ENCODE measurements at places on chromosomes 16 and 17. TPM values are rescaled to one million over a fixed set of nuclear protein-coding genes. Genes with fewer than 3 reads are reported as not detected.

- DNase-seq, result peak; percentile 77
Observed at GRCh38 chr17:67779098-67779672, 46.1 kb upstream of the BPTF start.

DNA sequence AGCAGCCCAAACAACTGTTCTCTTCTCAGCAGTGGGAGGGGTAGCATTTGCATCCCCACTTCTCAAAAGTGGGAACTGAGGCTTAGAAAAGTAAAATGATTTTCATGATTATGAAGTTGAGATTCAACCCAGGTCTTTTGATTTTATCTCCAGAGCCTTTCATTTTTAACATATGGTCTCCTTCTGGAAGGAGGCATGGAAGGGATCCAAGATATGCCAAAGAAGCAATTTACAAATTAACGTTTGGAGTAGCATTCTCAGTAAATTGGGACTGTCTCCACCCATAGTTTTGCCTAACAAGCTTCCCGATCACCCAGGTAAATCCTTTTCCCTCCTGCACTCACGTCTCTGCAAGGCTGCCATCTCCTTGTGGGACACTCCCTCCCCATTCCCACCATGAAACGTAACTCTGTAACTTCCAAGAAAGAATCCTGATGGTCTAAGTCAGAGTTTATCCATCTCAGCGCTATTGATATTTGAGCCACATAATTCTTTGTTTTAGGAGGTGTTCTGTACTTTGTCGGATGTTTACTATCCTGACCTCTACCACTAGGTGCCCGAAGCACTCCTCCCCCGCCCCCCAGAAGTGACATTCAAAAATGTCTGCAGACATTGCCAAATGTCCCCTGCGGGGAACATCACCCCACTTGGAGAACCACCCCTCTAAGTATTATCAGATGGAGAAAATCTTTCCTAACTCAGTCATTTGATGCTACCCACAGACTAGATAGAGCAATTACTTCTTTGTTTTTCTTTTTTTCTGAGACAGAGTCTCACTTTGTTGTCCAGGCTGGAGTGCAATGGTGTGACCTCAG lies 32.9 kb upstream of the NFAT5 start:
- no peak for DNase-seq

DNA sequence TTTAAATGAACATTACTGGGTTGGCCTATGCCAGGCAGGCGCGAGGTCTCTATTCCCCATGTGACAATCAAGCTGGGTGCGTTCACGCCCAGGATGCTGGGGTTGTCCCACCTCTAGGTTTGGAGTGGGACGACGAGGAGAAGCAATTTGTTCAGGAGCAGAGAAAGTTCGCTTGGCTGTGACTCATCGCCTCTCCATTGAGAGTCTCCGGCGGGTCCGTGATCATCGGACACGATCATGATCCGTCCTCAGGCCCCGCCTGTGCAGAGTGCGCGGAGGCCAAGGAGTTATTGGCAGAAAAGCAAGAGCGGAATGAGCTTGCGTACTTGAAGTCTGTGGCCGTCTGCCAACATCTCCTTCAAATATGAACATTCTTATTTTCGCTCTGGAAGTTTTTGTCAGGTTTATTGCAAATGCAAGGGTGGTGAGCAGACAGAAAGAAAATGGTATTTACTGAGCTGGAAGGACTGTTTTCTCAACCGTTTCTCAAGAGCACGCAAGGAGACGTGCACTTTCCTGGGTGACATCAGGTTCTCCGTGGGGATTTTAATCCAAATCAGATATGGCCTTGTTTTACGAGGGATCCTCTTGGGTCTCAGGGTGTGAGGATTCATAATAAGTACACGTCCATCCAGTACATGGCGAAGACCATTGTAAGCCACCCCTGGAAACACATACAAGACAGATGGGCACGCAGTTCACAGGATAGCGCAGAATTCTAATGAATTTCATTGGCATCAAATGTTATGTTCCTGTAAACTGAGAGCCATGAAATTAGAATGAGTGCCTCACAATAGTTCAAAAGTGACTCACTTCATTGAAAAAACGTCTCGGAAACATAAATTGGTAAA lies 70.1 kb upstream of the CREBBP start:
- peak; percentile 82 for DNase-seq

DNA sequence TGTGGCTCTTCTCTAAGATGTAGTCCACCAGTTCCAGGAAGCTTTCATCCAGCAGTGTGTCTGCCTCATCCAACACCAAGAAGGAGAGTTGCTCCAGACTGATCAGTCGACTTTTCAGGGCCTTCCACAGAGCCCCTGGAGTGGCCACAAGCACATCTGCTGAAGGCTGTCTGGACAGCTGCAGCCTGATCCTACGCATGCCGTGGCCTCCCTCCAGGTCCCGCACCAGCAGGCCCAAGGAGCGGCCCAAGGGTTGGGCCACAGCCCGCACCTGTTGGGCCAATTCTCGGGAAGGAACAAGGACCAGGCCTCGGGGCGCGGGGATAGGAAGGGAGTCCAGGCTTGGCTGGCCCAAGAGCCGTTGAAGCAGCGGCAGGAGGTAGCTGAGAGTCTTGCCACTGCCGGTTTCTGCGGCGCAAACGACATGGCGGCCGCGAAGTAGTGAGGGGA lies 729 bp downstream of the DDX28 start:
- no peak for DNase-seq

DNA sequence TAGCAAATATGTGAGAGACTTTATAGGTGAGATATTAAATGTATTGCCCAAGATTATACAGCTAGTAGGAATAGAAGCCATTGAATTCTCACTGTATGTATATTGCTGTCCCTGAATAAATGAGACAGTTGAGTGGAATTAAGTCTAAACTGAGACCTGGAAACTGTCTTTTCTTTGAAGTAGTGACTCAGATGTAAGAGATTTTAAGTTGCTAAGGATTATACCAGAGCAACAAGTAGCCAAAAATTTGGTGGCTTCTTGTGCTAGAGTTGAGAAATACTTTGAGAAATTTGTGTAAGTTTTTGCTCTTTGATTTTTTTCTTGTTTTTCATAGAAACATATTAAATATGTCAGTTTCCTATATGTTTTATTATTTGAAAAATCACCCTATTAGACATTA lies 58.7 kb downstream of the TANC2 start:
- DNase-seq, result no peak

DNA sequence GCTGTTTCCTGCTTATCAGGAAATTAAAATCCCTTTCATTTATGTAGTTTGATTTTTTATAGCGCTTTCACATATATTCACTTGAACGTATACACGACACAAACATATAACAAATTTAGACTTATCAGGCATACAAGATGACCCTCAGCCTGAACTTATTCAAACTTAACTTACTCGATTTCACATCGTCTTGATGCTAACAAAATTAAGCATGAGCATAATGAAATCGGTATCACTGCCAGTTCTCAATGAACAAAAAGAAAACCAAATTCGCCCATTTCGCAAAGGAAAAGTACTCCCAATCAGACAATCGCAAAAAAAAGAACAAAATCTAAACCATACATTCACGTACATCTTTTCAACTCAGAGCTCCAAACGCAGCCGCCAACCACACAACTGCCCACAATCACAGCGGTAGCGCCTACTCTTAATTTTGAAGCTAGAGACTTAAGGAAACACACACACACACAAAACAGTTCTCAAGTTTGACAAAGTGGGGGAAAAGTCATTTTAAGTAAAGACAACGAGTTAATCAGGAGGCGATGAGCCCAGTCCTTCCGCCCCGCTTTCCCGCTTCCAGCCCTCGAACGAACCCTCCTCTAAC lies 1.1 kb downstream of the GJC1 start:
- no peak for DNase-seq

DNA sequence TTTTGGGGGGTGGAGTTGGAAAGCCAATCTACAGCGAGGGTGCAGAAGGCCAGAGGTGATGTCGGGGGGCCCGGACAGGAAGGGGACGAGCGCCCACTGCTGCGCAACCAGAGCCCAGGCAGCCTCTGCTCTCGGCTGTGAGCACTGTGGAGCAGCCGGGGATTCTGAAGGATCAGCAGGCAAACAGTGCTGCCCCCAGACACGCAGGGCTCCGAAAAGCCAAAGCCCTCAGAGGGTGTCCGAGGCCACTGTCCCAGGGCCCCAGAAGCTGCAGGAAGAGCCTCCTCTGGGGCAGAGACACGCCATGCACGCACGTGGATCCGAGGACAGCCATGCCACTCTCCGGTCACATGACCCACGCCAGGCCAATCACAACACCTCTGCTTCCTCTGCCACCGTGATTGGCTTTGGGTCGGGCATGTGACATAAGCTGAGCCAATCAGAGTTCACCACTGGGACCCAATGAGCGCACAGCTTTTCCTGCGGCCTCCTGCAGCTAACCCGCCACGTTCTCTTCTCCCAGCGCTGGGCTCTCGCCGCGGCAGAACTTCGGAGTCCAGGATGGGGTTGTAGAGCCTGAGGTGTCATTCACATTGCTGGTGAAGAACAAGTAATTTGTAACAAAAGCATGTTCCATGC lies 40.7 kb downstream of the ACTG1 start:
- DNase-seq, result peak; percentile 68

DNA sequence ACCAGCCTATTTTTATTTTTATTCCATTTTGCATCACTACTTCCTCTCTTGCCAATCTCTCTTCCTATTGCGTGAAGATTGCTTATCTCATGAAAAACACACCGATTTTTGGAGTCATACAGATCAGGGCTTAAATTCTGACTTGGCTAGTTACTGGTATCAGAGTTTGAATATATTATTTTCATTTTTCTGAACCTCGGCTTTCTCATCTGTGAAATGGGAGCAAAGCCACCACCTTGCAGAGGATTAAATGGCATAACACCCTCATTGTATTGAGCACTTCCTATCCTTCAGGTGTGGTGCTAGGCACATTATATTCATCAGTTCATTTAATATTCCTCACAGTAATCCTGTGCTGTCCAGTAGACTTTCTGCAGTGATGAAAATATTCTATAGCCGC lies 208.8 kb downstream of the HAPSTR1 start:
- DNase-seq, result no peak

GRCh38 chr16:79970551-79971236 lies 370.2 kb upstream of the MAF start:
- peak; percentile 67 for DNase-seq

GRCh38 chr17:11997972-11998233 lies 628 bp upstream of the ZNF18 start:
- DNase-seq, result no peak

GRCh38 chr17:72438783-72439182 lies 318.0 kb downstream of the SOX9 start:
- DNase-seq, result no peak

DNA sequence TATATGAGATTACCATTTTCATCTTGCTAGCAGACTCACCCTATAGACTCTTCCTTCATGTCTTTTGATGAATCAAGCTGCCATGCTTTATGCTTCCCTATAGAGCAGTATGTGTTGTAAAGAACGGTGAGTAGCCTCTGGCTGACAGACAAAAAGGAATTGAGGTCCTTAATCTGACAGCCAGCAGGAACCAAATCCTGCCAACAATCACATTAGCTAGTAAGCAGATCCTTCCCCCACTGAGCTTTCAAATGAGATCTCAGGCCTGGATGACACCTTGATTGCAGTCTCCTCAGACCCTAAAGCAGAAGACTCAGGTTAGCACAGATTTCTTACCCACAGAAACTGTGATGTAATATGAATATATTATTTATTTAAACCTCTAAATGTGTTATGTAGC lies 577.0 kb downstream of the CDH11 start:
- DNase-seq, result no peak

DNA sequence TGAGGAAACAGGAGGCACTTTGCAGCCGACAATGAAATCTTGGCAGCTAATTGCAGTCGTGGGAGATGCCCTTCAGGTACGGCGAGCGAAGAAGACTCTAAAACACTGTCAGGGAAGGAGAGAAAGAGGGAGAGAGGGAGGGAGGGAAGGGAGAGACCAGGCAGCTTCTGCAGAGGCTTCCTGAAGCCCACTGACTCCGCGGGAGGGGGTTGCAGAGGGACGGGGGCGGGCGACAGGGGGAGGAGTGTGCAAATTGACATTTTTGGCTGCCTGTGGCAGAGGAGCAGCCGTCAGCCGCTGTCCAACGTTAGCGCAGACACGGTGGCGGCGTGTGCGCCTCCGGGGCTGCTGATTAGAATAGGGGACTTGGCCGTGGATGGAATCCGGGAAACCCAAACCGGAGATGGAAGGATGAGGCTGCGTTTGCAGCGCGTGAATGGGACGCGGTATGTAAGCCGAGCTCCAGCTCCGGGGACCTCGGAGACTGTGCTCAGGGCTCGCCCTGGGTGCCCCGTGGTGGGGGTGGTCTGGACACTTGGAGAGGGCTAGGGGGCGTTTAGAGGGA lies 849.1 kb upstream of the RBFOX1 start:
- DNase-seq, result no peak

DNA sequence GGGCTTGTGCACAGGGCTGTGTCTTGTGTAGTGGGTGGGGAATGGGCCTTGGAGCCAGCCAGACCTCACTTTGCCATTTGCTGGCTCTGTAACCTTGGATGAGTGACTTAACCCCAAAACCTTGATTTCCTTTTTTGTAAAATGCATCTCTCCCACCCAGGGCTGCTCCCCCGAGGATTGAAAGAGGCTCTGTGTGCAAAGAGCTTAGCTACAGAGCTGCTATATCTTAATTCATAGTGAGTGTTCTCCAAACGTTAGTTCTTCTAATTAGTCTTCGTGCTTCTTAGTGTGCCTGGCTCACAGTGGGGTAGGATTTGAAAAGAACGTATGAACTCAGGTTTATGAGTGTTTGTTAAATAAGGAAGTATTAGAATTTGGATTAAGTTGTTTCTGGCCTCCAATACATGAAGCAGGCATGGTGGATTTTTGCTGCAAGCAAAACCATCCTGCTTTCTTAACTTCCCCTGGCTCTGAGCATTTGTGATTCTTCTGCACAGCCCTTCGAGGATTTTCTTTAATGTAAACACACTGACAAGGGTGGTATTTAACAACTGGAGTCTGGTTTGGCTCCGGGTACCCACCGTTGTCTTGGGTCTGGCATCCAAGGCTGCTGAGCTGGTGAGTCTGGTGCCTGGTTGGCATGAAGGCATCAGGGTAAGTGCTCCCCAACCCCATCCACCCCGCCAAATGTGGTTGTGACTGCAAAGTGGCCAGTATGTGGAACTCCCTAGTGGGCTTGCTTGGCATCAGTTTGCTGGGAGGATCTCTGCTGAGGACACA lies 29.7 kb downstream of the KSR1 start:
- no peak for DNase-seq

DNA sequence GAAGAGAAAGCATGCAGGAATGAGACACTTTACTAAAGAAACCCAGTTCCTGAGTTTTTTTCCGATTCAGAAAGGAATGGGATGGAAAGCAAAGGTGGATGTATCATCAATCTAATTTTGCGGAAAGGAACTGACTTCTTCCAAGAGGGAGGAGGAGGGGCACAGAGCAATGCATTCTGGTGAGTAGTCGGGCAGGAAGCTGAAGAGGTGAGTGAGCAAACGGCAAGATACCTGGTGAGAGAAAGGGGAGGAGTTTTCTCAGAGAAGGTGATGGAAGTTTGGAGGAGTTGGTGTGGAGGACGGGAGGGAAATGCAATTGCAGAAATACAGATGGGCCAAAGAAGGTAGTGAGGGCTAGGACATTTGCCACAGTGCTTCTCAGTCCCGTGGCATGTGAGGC lies 713.2 kb downstream of the KCNJ2 start:
- DNase-seq, result no peak

Gene SCARF1
- 9.9 TPM for total RNA-seq

Gene DRC3
- 35.3 TPM for total RNA-seq

Gene RRAD
- total RNA-seq, result 11.6 TPM

Gene ABCA9
- total RNA-seq, result 103 TPM
